MV-4-11 (cell line): ENCODE measurements at places on chromosomes 5 and 9.

- no peak for DNase-seq
Observed at GRCh38 chr5:85337435-85337834, 952.8 kb upstream of the EDIL3 start.

DNA sequence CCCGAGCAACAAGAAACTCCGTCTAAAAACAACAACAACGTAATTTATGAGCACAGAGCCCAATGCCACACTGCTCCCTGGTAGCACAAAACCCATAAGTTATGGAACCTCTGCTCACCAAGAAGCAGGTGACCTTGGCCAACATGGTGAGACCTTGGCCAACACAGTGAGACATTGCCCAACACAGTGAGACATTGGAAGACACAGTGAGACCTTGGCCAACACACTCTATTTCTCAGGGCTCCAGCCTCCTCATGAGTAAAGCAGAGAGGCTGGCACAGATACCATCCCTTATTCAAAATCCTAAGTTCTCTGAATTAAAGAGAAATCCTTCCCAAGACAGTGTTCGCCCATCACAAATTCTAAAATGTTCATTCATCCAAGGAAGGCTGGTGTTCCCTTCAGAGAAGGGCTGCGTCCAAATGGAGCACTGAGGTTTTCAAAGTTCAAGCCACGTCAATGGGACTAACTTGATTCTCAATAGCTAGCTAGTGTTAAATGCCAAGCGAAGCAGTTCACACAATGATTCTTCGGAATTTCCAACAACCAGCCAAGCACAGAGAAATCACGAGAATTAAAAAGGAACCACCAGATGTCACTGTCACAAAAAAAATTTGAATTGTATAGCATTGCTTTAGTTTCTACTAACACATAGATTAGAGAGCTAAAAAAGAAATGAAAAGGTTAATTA is 29.5 kb downstream of the TTC39B start:
- no peak for DNase-seq

DNA sequence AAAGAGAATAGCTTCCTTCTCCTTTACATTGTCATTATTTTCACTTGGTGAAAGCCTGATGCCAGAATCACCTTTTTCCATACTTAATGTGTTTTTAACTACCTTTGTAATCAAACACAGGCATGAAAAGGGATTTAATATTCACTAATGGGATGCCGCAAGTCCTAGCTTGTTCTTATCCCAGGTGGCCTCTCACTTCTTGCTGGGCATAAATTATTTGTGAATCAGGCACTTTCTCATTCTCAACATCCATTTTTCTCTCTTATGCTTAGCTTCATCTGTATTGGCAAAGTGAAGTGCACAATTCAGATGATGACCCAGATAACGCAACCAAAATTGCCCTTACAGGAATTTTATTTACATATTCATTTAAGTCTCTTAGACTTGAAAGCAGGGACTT is 10.9 kb downstream of the ACTL7B start:
- DNase-seq: no peak

DNA sequence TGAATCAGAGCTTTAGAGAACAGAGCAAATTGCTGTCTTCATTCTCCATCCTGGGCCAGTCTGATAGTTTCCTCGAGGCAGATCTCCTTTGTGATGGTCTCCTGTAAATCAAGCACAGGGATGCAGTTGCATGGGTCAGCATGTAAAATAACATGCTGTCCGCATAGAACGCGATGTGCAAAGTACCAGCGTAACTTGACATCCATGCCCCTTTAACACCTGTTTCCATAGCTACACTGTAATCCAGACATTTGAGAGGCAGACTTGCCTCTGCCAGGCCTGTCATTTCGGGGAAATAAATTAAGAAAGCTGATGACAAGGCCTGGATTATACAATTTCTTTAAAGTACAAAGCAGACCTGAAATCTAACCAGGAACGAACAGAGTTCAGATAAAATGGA is 413.5 kb downstream of the TLE4 start:
- DNase-seq: no peak

GRCh38 chr9:97478301-97478981 is 23.0 kb upstream of the TMOD1 start:
- no peak for DNase-seq

DNA sequence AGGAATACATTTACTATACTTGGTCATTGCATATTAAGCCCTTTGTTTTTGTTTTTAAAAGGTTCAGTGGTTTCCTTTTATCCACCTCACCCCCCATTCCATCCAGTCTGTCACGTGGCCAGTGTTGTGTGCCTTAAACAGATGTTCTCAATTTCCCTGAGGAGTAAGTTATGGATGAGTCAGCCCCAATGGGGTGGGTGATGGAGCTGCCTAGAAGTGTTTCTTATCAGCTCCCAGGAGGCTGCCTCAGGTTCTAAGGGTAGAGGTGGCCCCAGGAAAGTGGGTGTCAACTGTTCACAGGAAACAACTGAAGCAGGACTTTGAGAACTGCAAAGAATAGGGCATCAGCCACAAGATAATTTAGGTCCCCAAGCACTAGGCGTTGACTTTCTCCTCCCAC is 41.1 kb downstream of the ACTBL2 start:
- no peak for DNase-seq

DNA sequence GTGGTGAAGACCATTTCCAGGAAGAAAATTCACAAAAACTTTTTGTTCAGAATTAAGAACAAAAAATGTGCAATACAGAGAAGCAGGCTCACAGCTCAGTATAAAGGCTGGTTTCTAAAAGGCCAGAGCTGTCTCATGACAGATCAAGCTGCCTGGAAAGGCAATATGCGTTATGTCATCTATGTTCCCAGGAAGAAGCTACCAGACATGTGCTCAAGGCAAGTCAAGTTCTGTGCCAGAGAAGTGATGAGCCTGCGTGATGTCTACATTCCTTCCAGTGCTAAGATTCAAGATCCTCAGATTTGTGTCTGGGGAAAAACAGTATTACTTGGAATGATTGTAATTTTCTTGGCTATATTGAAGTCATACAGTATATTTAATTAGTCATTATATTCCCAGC is 104.3 kb downstream of the PDE4D start:
- no peak for DNase-seq

DNA sequence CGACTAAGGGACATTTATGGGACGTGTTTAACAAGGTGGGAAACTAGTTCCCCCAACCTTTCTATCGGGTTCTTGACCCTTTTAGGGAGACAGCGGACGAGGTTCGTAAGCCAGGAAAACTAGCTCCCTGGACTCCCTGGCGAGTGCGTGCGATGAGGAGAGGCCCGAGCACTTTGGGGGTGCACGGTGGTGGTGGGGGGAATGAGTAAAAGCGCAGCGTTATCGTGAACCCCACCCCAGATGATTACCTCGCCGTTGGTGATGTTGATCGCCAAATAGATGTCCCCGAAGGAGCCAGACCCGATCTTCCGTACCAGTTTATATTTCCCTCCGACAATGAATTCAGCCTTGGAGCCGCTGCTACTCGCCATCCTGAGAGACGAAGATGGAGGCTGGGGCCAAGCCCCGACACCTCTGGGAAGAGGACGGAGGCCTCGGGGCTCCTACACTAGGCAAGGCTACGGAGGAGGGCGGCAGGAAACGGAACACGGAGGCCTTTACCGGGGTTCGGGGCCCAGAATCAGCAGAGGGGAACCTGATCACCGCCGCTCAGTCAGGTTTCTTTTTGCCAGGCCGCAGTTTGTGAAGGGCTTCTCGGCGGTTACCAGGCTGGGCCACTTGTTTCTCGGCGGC is 529 bp downstream of the CSNK1A1 start:
- DNase-seq: peak; percentile 7

DNA sequence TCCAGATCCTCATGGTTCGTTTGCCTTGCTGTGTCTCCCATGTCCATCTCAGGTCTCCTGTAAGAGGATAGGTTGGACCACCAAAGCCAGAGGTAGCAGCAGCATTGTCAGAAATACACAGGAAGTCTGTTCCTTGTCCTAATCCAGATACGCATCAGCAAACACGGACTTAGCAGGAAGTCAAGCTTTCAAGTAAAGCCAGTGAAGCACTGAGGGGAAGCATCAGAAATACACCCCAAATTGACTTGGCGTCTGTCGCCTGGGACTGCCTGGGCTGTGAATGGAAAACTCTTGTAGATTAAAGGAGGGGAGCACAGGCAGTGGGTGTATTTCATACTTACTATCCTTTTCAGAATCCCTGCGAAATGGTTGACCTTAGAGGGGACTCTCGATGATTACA is 171.3 kb downstream of the PSAT1 start:
- no peak for DNase-seq

DNA sequence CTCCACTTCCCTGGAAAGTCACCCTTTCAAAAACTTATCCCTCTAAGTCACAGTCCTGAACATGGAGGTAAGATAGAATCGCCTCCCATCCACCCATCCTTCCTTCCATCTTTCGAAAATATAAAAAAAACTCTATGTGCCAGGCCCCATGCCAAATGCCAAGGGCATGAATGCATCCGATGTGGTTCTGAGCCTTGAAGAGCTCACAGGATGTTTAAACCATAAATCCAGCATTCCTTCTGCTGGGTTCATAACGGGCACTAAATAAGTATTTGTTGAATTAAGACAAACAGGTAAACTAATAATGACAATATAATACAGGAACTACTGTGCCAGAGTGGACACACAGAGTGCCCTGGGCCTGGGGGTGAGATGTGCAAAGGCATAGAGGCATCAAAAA is 147.3 kb downstream of the TTLL11 start:
- DNase-seq: no peak

DNA sequence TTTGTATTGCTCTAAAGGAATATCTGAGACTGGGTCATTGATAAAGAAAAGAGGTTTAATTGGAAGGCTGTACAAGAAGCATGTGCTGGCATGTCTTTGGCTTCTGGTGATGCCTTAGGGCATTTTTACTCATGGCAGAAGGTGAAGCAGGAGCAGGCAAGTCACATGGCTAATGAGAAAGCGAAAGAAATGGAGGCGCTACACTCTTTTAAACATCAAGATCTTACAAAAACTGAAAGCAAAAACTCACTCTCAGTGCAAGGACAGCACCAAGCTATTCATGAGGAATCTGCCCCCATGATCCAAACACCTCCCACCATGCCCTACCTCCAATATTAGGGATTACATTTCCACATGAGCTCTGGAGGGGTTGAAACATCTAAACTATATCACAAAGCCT is 1458.8 kb upstream of the ACO1 start:
- no peak for DNase-seq

GRCh38 chr9:107638521-107639310 is 149.1 kb upstream of the KLF4 start:
- DNase-seq: peak; percentile 89

GRCh38 chr5:132883261-132883834 is 9.9 kb downstream of the LEAP2 start:
- peak; percentile 82 for DNase-seq

GRCh38 chr5:79745255-79745654 is 55.6 kb downstream of the CMYA5 start:
- peak; percentile 66 for DNase-seq

DNA sequence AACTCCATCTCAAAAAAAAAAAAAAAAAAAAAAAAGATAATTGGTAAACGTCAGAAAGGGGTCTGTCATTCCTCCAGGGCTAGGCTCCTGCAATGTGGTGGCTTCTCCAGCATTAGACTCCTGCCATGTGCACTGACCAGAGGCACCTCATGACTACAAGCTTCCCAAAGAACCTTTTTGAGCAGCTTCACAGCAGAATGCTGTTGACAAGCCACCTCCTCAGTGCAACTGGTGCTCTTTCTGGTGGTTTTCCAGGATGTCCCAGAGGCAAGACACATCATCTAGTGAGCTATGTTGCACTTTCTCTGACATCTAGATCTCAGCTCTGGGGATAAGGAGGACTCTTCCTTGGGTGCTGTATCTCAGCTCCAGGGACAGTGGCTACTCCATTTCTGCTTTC is 11.6 kb downstream of the RPL37 start:
- DNase-seq: no peak

GRCh38 chr9:123115146-123115913 is 81.9 kb downstream of the GPR21 start:
- no peak for DNase-seq

DNA sequence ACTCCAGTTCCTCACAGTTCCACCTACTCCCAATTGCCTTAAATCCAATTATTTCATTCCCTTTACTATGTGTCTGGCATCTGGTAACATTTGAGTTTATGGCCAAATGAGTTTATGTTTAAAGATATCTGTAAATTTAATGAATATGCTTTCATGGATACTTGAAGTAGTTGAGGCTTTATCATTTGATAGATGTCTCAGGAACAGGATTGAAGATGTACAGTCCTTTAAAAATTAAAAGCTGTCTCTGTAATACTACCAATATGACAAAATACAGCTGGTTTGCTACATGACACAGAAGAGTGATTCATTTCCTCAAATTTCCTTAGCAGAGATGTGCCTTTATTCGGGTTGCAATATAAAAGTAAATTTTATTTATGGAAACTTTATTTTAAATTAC is 2326.0 kb upstream of the ACO1 start:
- no peak for DNase-seq

DNA sequence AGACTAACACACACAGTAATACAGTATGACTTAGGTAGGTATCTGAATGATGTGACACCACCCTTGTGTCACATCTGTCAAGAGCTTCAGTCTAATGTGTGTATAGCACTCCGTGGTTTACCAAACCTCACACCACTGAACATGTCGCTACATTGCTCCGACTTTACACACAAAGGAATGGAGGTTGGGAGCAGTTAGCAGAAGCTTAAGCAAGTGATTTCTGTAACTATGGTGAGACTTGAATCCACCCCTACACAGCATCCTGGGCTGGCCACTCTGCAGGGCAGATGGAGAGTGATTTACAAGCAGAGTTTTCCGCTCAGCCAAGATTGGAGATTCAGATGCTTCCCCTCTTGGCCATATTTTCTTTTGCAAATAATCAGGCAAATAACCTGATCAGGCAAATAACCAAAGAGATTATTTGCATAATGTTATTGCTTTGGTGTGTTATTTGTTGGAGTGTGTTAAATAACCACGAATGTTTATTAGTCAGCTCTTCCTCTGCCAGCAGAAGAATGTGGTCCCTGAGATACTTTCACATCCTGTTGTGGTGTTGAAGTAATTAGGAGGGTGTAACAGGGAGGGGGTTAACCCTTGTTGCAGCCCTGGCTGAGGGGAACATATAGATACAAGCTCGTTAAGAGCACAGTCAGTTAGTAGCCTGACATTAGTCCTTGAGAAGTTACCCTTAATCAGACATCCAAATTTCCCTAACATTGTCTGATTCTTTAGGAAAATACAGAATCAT is 92.8 kb downstream of the SNX18 start:
- DNase-seq: peak; percentile 96

DNA sequence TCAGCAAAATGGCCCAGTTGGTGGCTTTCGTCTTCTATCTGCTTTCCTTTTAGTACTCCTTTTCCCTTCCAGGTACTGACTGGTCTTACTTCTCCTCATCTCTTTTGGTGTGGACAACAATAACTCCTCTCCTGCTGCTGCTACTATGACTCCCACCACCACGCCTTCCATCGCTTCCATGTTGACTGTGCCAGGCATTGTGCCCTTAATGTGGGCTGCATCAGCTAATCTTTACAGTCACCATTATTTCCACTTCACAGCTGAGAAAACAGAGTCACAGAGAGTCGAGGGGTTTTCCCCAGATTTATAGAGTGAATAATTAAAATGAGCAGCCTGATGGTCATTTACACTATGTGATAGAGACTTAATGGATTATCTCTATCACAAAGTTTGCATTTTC is 184.9 kb upstream of the IL12B start:
- DNase-seq: no peak
